ENCODE measurements at places on chromosomes 2 and 18. TPM values are rescaled to one million over a fixed set of nuclear protein-coding genes. Genes with fewer than 3 reads are reported as not detected.

DHRS9 gene
- total RNA-seq = 4.9 TPM

LONRF2 gene
- total RNA-seq = 0.02 TPM

SELENOI gene
- 31.9 TPM for total RNA-seq

EPHA4 gene
- 6.3 TPM for total RNA-seq

PLEKHB2 gene
- 52.2 TPM for total RNA-seq

GRCh38 chr2:102273619-102274211, 37.6 kb upstream of the IL1RL1 start:
- peaks cover 45% of the 10 kb centered on the region for H3K4me1 ChIP-seq
- H3K27me3 ChIP-seq = peaks cover 5% of the 10 kb centered on the region
- no peak overlapping the region for H3K4me3 ChIP-seq
- DNase-seq = no peak
- H3K36me3 ChIP-seq = no peaks in the 10 kb centered on the region
- H3K27ac ChIP-seq = no peak overlapping the region

- peak; percentile 63 for DNase-seq
- H3K27me3 ChIP-seq = no peaks in the 10 kb centered on the region
- peaks cover 73% of the 10 kb centered on the region for H3K4me1 ChIP-seq
- H3K27ac ChIP-seq = peak overlapping the region; percentile 91
- peaks cover 35% of the 10 kb centered on the region for H3K36me3 ChIP-seq
Observed at GRCh38 chr18:79680100-79680879, 687 bp downstream of the CTDP1 start.

DNA sequence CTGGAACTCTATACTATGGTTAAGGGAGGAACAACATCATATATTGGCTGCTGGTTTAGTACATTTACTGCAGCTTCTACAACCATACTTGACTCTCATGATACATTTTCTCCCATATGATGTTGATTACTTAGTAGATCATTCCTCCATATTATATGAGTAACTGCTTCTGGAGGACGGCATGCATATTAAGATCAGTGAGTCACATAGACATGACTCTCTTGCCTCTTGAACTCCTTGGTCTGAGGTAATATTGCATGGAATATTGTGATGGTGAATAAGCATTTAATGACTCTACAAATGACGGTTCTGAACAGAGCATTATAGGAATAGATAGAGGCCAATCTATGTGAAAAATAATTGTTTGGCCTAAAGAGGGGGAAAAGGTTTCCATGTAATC, 418.8 kb upstream of the SPHKAP start:
- H3K27ac ChIP-seq = no peak overlapping the region
- H3K4me1 ChIP-seq = no peaks in the 10 kb centered on the region
- H3K36me3 ChIP-seq = no peaks in the 10 kb centered on the region
- H3K27me3 ChIP-seq = no peaks in the 10 kb centered on the region
- no peak overlapping the region for H3K4me3 ChIP-seq

DNA sequence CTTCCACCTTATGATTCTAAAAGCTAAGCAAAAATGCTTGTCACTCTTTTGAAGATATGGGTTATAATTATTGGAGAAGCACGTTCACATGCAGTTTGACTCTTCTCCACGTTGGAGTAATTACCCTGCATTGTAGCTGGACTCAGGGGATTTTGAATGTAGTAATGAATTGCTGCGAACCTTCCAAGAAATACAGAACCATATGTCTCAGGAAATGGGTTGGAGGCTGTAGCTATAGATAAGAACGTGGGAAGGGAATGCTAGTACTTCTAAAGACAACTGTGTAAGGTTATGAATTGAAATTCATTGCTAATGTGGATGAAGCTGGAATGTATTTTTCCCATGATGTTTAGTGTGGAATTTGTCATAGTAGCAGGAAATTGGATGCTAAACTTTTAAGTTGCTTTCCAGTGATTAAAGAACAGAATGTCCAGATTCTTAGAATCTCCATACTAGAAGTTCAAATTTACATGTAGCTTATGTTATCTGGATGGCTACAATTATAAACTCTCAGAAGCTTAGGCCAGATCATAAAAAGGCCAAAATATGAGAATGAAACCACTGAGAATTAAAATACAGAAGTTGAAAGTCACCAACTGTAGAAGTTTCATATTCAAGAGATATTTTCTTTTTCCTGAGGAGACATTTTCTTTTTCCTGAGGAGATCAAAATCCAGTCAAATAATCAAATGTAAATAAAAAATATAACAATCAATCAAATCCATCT, 27.3 kb upstream of the SPOPL start:
- no peaks in the 10 kb centered on the region for H3K27me3 ChIP-seq
- no peak overlapping the region for H3K4me3 ChIP-seq
- DNase-seq = no peak
- H3K27ac ChIP-seq = no peak overlapping the region
- no peaks in the 10 kb centered on the region for H3K4me1 ChIP-seq

GRCh38 chr18:79637921-79638909, 41.4 kb upstream of the CTDP1 start:
- no peak for DNase-seq
- H3K4me1 ChIP-seq = no peaks in the 10 kb centered on the region
- no peak overlapping the region for H3K27ac ChIP-seq
- H3K36me3 ChIP-seq = no peaks in the 10 kb centered on the region
- no peak overlapping the region for H3K4me3 ChIP-seq

Measured in activated CD4-positive, alpha-beta memory T cell treated with anti-CD3 and anti-CD28 coated beads for 36 hours (primary cell).